ENCODE measurements at places on chromosomes 16 and 17.

- no peak for DNase-seq
These were observed 196.0 kb downstream of the CBLN1 start for GRCh38 chr16:49085686-49086085.

GRCh38 chr17:31558748-31559583 is 167.5 kb downstream of the RAB11FIP4 start:
- DNase-seq = peak; percentile 43

DNA sequence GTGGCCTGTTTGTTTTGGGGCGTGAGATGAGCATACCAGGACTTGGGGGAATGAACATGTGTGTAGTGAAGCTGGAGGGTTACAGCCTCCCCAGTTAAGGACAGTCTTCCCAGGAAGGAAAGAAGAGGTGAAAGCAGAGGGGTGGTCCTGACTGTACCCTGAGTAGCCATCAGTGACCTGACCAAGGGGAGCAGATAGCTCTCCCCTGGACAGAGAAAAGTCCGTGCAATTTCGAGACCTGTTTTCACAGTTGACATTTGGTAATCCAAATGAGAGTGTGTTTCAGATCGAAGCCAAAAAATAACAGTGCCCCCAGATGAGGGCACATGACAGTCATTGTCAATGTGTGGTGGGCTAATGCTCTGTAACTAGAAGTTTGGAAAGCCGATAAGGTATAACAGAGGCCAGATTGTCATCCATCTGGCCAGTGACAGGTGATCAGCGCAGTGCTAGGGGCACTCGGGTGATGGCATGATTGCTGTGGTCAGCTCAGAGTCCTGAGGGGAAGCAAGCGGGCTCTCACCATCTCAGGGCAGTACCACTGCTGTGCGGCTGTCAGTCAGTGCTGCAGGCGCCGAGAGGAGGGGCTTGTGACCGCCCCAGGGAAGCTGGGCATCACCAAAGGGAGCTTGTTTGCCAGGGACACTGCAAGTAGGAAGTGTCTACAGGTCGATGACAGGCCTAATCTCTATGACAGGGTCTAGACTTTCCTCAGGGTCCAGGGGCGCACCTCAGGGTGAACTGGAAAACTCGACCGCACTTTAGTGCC is 1.1 kb upstream of the NME2 start:
- DNase-seq = no peak

GRCh38 chr16:71769222-71769621 is 39.4 kb downstream of the AP1G1 start:
- no peak for DNase-seq

DNA sequence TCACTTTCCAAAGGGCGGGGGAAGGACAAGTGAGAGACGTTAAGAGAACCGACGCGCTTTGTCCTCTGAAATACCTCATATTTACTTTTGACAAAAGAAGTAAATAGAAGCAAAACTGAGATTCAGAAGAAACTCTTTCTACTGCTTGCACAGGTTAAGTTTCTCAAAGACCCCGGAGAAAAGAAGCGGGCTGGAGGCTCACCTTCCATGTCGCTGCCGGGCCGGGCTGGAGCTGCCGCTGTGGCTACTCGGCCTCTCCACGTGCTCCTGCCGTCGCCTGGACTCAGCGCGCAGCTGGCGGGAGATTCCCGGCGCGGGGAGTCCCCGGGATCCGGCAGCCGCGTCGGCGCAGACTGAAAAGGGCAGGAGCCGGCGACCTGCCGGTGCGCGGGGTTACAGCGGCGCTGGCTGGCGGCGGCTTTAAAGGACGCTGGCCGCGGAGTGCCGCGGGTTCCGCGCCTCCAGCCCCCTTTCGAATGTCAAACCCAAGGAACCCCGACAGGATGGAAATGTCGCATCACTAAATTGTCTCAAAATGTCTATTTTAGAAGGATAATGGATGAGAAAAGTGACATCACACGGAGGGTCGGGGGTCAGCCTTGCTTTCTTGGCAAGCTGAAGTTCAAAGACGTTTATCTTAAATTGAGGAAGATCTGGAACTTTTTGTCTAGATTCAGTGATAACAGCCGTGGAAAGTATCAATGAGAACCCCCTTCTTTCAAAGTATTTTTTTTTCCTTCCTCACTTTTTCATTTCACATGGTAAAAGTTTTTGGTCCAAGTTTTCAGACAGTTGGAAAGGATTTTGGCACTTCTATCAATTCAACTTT is at the start of gene IKZF3:
IKZF3 (minus strand) TSS at position 395 of the 829 bp plus-strand sequence; CDS start at position 209, 186 bp downstream.
- peak; percentile 52 for DNase-seq

- DNase-seq = no peak
These were observed 78.9 kb downstream of the CNGB1 start for GRCh38 chr16:57892041-57892440.
